ENCODE measurements at places on chromosomes 16 and 17. TPM values are rescaled to one million over a fixed set of nuclear protein-coding genes. Genes with fewer than 3 reads are reported as not detected.

GRCh38 chr17:17603178-17603894, 11.8 kb upstream of the PEMT start:
- no peak overlapping the region for H3K27ac ChIP-seq
- H3K4me3 ChIP-seq = no peak overlapping the region
- no peak for DNase-seq

GRCh38 chr17:77404812-77405581, 264.2 kb downstream of the SEC14L1 start:
- DNase-seq = no peak
- no peaks in the 10 kb centered on the region for H3K27me3 ChIP-seq
- H3K4me3 ChIP-seq = no peak overlapping the region
- no peak overlapping the region for H3K27ac ChIP-seq

- peak; percentile 50 for DNase-seq
- H3K27ac ChIP-seq = peak overlapping the region; percentile 85
- no peak overlapping the region for H3K4me3 ChIP-seq
- no peaks in the 10 kb centered on the region for H3K4me1 ChIP-seq
- H3K27me3 ChIP-seq = no peaks in the 10 kb centered on the region
- H3K36me3 ChIP-seq = no peaks in the 10 kb centered on the region
Observed at GRCh38 chr17:40485851-40486521, 15.4 kb downstream of the TNS4 start.

DNA sequence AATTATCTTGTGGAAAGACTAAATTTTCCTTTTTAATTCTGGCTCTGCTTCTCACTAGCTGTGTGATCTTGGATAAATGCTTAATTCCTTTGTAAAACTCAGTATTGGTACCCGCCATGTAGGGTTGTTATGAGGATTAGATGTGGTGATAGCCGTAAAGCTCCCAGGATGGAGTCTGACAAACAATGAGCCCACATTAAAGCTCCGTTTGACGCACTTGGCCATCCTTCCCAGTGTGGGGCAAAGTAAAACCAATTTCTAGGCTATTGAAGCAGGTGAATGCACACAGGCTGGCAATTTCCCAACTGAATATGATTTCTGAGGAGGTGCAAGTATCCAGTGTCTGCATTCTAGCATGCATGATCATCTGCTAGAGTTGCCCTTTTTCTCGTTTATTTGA, 123.6 kb downstream of the MRTFB start:
- no peak for DNase-seq
- no peak overlapping the region for H3K4me3 ChIP-seq
- peaks cover 12% of the 10 kb centered on the region for H3K4me1 ChIP-seq
- H3K27ac ChIP-seq = no peak overlapping the region
- H3K27me3 ChIP-seq = no peaks in the 10 kb centered on the region
- no peaks in the 10 kb centered on the region for H3K36me3 ChIP-seq

DNA sequence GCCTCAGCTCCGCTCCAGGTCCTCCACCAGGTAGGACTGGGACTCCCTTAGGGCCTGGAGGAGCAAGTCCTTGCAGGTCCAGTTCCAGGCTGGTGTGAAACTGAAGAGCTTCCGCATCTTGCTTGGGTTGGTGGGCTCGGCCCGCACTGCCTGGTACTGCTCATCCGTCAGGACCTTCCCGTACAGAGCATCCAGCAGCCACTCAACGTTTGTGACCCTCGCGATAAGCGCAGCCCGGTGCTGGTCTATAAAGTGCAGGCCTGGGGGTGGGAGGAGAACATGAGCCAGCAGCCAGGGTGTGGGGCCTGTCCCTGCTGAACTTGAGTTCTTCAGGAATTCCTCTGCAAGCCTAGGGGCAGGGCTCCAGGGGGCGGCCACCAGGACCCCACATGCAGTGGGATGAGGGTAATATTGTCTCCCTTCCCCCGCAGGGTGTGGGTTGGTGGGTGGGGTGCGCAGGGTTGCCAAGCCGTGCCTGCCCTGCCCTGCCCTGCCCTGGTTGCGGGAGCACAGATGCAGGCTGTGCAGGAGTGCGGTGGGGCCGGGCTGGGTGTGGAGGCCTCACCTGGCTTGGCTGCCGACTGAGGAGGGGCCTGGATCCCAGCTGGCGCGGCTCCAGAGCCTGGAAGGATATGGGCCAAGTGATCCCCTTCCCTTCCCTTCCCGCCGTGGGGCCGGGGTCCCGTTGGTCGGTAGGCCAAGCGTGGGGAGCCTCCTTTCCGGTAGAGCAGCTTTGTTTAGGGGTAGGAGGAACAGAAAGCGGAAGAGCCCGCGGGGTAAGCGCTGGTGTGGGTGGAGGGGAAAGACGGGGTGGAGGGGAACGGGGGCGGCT, 762 bp downstream of the PYCARD start:
- no peak overlapping the region for H3K27ac ChIP-seq
- H3K4me1 ChIP-seq = peaks cover 16% of the 10 kb centered on the region
- no peaks in the 10 kb centered on the region for H3K27me3 ChIP-seq
- peaks cover 7% of the 10 kb centered on the region for H3K36me3 ChIP-seq
- DNase-seq = no peak

DNA sequence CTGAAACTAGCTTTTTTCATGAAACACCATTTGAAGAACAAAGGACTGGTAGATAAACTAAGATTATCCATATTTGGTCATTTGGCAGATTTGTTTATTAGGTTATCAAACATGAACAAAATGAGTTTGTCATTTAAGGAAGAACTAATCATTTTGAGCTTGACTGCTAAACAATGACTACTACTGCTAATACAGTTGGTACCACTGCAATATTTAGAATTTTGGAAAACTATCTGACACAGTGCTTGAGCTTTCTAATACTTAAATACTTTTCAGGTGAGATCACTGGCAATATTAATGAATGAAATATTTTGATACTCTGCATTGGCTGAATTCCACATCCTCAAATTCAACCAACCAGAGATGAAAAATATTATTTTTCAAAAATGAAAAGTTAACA, 47.2 kb downstream of the MED13 start:
- H3K4me3 ChIP-seq = no peak overlapping the region
- H3K36me3 ChIP-seq = peaks cover 28% of the 10 kb centered on the region
- H3K27me3 ChIP-seq = no peaks in the 10 kb centered on the region
- H3K27ac ChIP-seq = no peak overlapping the region
- DNase-seq = no peak

DNA sequence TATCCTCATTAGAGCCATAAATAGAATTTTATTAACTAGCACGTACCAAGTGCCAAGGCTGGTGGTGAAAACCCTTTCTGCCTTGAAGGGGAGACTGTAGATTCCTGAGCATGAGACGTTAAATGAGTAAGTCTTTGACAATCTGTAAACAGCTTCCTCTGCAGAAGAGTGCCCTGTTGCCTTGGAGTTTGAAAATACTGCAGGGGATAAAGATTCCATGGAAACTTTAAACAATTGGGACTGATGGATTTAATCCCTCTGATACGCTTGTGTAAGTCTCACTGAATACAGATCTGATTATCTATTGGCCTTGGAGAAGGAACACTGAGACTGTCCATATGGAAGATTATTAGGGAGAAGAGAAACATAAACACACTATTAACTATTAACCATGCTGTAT, 1053.4 kb upstream of the RBFOX1 start:
- H3K4me3 ChIP-seq = no peak overlapping the region
- no peaks in the 10 kb centered on the region for H3K4me1 ChIP-seq
- no peaks in the 10 kb centered on the region for H3K36me3 ChIP-seq
- no peak for DNase-seq

DNA sequence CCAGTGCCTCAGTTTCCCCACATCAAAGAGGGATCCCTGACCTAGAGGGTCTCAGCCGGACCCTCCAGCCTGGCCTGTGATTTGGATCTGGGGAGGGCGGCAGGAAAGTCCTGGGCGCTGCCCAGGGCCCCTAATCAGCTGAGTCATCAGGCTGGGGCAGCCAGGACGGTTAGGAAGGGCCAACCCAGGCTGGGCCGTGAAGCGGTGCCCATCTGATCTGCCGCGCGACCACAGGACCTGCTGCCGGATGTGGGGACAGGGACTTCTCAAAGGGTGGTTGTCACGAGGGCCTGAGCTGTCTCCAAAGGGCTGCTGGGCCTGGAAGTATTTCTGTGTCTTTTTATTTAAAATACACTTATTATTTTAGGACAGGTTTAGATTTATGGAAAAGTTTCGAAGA, 4.4 kb downstream of the TPSAB1 start:
- H3K4me1 ChIP-seq = no peaks in the 10 kb centered on the region
- H3K36me3 ChIP-seq = no peaks in the 10 kb centered on the region
- peak; percentile 74 for DNase-seq
- H3K27ac ChIP-seq = no peak overlapping the region
- no peak overlapping the region for H3K4me3 ChIP-seq

DNA sequence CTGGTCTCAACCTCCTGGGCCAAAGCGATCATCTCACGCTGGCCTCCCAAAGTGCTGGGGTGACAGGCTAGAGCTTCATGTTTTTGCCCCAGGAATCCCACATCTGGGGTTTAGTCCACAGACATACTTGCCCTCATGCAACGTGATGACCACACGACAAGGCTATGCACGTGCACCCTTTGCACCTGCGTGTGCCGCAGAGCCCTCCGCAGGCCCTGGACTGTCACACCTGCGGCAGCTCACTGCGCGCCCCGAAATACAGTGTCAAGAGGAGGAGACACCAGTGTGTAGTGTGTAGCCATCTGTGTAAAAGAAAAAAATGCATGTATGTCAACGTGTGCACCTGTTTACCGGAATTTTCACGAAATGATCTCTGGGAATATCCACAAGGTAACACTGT, 3.5 kb upstream of the MYADML2 start:
- no peak overlapping the region for H3K4me3 ChIP-seq
- no peaks in the 10 kb centered on the region for H3K36me3 ChIP-seq
- no peaks in the 10 kb centered on the region for H3K27me3 ChIP-seq
- no peaks in the 10 kb centered on the region for H3K4me1 ChIP-seq
- no peak overlapping the region for H3K27ac ChIP-seq

DNA sequence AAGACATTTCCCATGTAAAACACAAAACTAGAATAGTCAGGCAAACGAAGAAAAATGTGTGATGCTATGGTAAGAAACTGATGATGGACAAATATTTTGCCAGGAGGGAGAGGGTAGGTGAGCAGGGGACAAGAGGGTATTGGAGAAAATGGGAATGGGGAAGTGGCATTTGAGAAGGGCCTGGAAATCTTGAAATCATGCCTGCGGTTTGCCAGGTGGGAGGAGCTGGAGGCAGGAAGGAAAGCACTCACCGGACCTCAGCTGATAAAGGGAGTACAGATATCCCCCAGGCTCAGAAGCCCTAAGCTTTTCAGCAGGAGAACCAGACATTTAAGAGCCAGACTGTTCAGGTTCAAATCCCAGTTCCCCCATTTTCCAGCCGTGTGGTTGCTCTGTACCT, 103.6 kb downstream of the GSG1L start:
- no peaks in the 10 kb centered on the region for H3K27me3 ChIP-seq
- H3K36me3 ChIP-seq = no peaks in the 10 kb centered on the region
- no peak overlapping the region for H3K27ac ChIP-seq
- no peak for DNase-seq
- H3K4me3 ChIP-seq = no peak overlapping the region
- H3K4me1 ChIP-seq = no peaks in the 10 kb centered on the region

- no peaks in the 10 kb centered on the region for H3K4me1 ChIP-seq
- H3K27ac ChIP-seq = no peak overlapping the region
- H3K27me3 ChIP-seq = no peaks in the 10 kb centered on the region
- H3K4me3 ChIP-seq = no peak overlapping the region
Observed at GRCh38 chr16:56298116-56298515, 106.8 kb downstream of the GNAO1 start.

DNA sequence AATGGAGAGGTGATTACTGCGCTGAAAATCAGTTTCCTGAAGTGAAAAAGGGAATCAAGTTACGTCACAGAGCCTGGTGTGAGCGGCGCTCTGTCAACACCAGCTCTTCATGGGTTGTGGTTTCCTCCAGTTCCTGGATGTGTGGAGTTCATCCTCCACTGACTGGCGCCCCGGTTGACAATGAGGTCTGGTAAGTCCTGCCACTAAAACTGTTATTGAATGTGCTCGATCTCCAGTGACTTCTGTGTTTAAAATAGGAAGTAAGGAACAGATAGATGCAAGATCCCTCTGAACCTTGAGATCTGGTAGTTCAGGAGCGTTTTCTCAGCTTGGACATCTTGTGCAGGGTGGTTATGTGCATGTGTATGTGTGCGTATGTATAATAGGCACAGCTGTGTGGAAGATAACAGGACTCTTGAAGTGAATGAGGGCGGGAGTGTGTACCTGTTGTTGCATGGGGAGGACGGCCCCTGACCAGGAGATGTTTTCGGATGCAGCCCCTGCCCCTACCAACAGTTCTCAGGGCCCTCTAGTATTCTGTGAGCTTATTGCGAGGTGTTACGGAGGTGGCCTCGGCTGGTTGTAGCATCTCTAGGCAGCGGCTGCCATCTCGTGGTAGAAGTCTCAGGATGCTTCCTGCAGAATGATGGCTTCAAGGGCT, 22.0 kb upstream of the GOT2 start:
- H3K4me3 ChIP-seq = no peak overlapping the region
- DNase-seq = peak; percentile 87
- H3K27ac ChIP-seq = no peak overlapping the region

DNA sequence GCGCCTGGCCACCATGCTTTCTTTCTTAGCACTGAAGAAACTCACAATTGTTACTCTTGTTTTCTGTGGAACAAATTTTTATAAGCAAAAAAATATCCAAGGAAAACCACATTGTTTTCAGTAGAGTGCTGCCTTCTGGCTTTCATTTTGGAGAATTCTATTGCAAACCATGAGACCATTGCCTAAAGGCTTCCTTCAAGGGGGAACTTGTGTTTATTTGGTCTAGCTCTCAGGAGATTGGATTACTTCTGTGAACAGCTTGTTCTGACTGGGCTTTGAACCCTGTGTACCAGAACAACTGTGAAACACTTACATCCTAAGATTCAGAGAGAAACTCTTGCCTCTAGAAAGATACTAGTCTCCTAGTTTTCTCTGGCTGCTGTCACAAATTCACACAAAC, 32.1 kb downstream of the TOM1L1 start:
- H3K27me3 ChIP-seq = no peaks in the 10 kb centered on the region
- no peak overlapping the region for H3K4me3 ChIP-seq
- no peak for DNase-seq
- no peaks in the 10 kb centered on the region for H3K4me1 ChIP-seq
- H3K27ac ChIP-seq = no peak overlapping the region

The TBC1D28 gene
- total RNA-seq = not detected

The ARHGAP44 gene
- 1.6 TPM for total RNA-seq

The CX3CL1 gene
- 14.1 TPM for total RNA-seq

The HSD17B2 gene
- not detected for total RNA-seq

The BOLA2 gene
- total RNA-seq = 3.2 TPM

The RNF222 gene
- total RNA-seq = not detected

Measured in adrenal gland (tissue), 19 donors.